ENCODE measurements at places on chromosomes 2 and 18.

- DNase-seq = no peak
Measured at GRCh38 chr2:178920916-178921513, 113.8 kb upstream of the TTN start.

- no peak for DNase-seq
Measured at GRCh38 chr2:177427316-177427715, 34.7 kb downstream of the AGPS start.

GRCh38 chr2:7984693-7985353, 697.0 kb upstream of the ID2 start:
- no peak for DNase-seq

- peak; percentile 50 for DNase-seq
Measured at GRCh38 chr2:33372940-33373553, 103.4 kb upstream of the RASGRP3 start.

DNA sequence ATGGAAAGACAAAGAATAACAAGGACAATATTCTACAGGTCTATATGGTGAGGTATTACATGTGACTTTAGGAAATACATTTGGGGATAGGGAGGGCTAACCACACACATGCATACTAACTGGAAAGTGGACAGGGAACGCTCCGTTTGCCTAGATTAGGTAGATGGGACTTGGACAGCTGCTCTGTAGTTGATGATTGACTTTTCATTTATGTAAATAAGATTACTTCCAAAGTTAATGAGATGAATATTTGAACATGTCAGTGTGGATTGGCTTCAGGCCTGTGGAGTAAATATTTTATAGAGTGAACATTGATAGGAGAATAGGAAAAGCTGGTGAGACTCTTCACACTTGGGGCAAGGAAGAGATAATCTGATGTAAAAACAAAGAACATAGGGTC, 142.0 kb downstream of the NCK2 start:
- no peak for DNase-seq

Data from CD4-positive, alpha-beta T cell treated with Interleukin-12 subunit alpha and Interleukin-12 subunit beta, for 1 hour (primary cell).